Ureter (tissue), 1 donor: ENCODE measurements at places on chromosomes 4 and X.

- no peak for DNase-seq
Observed at GRCh38 chr4:55082756-55083155, 42.6 kb downstream of the KDR start.

- no peak for DNase-seq
Observed at GRCh38 chr4:31598639-31599038, 878.5 kb downstream of the PCDH7 start.

DNA sequence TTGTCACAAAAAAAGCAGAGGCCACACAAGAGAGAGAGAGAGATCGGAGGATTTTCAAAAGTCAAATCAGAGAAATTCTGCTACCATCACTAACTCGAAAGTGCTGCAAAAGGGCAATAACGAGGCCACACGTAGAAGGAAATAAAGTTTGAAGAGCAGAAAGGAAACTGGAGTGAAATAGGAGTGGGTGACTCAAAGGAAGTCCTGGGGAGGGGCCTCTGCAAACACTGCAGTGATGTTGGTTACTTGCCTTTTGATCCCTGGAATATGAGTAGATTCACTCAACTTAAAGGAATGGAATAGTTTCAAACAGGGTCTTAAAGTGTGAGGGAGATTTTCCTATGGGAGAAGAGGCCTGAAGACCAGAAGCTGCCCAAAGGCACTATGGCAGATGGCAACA lies 663.4 kb upstream of the LCORL start:
- no peak for DNase-seq

DNA sequence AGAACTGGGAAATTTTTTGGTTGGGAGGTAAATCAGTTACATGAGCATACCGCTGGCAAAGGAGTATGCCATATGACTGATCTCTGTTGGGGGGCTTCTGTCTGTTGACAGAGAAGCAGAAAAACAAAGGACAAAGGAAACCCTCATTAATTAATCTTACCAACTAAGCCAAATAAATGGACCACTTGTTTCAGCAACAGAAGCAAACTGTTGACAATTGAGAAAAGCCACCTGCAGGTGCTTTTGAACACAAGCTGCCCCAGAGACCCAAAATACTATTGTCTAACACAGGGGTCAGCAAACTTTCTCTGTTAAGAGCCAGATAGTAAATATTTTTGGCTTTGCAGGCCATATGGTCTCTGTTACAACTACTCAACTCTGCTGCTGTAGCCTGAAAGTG lies 7.0 kb upstream of the FRYL start:
- DNase-seq, result no peak

GRCh38 chrX:331151-331824 lies 12.7 kb upstream of the GTPBP6 start:
- DNase-seq, result no peak
